ENCODE measurements at places on chromosomes 5 and 9. TPM values are rescaled to one million over a fixed set of nuclear protein-coding genes. Genes with fewer than 3 reads are reported as not detected.

CDKN2A gene
- 0.85 TPM for total RNA-seq

VDAC1 gene
- total RNA-seq, result 136 TPM

NOXA1 gene
- 0.90 TPM for total RNA-seq

BAAT gene
- not detected for total RNA-seq

PRELID2 gene
- total RNA-seq, result 56.8 TPM

LHX6 gene
- 2.2 TPM for total RNA-seq

CFAP157 gene
- not detected for total RNA-seq

SVEP1 gene
- total RNA-seq, result 80.5 TPM
